ENCODE measurements at places on chromosomes 12 and 14. TPM values are rescaled to one million over a fixed set of nuclear protein-coding genes. Genes with fewer than 3 reads are reported as not detected.

Gene ADAM21
- not detected for total RNA-seq

Gene TSPAN19
- not detected for total RNA-seq

Gene GPR65
- total RNA-seq, result not detected

Gene FOXA1
- total RNA-seq, result 147 TPM

Gene TDP1
- 127 TPM for total RNA-seq

Gene TCTN1
- total RNA-seq, result 31.6 TPM

DNA sequence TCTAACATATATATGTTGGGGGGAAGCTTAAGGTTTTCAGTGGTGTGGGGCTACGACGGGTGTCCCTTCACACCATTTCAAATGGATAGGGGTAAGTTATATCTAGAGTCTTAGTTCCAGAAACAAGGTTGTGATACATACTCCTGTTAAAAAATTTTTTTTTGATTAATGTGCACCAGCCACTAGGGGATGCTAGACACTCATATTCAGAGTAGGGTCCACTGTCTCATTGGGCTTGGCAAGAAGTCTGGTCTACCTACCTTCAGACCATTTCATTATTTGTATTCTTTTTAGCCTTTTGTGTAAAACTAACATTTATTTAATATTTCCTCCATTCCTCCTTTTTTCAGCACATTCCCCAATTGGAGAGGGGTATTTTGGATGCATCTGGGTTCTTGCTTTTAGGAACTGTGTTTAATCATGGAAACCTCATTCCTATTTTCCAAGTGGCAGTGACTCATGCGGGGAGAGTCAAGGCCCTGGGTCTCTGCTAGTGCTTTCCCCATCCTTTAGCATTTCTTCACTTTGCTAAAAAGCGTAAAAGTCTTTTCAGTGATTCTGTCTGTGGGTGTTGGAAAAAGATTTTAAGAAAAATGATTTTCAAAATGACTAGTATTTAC lies 33.4 kb downstream of the ANO4 start:
- DNase-seq, result peak; percentile 20

- DNase-seq, result no peak
These were observed 256.0 kb downstream of the PCNX1 start for GRCh38 chr14:71163050-71163841.

DNA sequence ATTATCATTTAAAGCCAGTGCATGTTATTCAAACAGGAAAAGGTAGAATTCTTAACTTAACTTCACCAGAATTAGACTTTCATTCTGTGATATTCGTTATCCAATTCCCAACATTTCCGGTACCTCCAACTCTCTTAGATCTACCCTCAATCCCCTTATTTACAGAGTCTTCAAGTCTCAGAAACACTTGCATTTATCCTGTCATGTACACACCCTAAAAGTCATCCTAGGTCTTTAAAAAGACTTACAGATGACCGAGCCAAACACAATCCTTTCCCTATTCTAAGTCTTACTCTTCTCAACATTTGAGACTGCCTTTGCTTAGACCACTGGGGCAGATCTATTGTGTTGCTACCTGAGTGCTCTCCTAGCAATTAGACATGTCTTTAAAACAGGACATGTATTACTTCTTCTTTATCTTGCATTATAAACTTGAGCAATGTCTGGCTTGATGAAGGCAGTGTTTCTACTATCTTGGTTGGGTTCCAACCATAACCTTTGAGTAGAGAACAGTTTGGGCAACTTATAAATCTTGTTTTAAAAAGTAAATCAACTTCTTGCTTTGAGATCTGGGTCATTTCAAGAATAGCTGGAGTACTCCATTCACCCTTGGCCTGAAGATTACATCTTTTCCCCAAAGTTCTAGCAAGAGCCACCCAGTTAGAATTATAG lies 140.6 kb upstream of the PLEKHG7 start:
- no peak for DNase-seq

DNA sequence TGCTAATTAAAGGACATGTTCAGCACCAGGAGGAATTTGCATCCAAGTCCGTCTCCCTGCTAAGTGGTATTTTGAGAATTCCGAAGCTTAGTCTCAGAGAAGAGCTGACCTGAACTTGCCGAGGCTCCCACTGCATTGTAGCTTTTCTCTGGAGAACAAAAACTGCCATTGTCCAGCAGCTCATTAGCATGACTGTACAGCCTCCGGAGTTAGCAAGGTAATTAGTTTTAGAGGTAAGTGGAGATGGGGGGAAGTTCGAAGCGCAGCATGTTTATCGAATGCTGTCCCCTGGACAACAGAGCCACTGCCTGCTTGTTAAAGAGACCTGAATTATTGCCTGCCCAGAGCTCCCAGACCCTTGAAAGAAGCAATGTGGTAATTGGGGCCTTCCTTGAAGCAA lies 160.3 kb upstream of the PELI2 start:
- no peak for DNase-seq

DNA sequence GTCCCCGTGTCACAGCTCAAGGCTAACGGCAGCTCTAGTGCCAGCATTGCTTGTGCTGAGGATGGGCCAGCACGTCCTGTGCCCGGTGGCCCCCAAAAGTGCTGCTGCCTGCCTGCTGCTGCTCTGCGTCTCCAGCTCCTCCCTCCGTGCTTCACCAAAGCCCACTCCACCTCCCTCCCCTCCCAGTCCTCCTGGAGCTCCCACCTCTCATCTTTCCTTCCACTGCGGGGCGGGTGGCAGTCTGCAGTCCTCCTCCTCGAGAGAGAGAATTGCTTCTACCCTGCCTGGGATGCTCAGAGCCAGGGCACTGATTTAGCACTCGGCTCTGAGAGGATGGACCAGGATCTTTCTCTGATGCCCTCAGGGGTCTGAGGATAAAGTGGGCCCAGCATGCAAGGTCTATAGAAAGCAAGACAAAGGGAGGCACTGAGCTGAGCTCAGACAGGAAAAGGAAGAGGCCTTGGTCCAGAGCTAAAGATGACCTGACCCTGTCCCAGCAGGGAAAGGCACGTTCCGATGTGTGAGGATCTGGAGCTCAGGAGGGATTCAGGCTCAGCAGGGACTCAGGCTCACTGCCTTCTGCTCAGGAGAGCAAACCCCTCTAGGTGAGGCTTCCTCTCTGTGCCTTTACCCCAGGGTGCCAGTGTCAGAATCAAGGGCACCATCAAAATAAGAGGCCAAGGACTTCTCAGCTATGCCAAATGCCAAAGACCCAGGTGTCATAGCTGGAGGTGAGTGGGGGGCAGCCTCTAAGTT lies 113.1 kb upstream of the FKBP4 start:
- no peak for DNase-seq

- no peak for DNase-seq
These were observed 45.8 kb downstream of the CCER1 start for GRCh38 chr12:90909069-90909770.

GRCh38 chr14:97458661-97459579 lies 661.7 kb downstream of the VRK1 start:
- DNase-seq, result peak; percentile 38

GRCh38 chr14:88264116-88264515 lies 59.0 kb downstream of the KCNK10 start:
- no peak for DNase-seq

DNA sequence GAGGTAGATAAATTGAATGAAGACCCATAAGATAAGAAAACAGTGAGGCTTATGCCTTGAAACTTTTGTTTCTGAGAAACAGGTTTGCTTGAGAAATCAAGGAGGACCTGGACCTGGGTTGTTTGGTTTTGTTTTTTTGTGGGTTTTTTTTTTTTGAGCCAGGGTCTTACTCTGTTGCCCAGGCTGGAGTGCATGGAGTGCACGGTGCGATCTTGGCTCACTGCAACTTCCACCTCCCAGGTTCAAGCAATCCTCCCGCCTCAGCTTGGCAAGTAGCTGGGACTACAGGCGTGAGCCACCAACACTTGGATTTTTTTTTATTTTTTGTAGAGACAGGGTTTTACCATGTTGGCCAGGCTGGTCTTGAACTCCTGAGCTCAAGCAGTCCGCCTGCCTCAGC lies 9.0 kb upstream of the PPTC7 start:
- DNase-seq, result no peak
